ENCODE measurements at places on chromosomes 1 and 21.

DNA sequence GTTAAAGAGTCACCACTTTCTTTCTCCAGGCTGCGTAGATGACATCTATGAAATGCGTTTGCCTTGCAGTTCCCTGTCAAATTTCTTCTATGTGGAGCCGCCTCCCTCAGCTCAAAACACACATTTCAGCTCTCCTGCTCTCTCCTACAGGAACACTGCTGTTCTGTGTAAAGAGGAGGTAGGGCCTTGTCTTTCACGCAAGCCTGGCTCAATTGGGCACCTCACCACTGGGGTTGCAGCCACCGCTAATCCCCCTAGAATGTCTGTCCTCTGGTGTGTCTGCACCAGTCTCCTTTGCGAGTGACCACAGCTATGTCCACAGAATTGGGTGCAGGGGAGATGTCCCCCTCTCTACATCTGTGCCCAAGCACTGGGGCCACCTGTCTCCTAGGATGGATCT, 31.8 kb upstream of the CFHR4 start:
- DNase-seq, result no peak

DNA sequence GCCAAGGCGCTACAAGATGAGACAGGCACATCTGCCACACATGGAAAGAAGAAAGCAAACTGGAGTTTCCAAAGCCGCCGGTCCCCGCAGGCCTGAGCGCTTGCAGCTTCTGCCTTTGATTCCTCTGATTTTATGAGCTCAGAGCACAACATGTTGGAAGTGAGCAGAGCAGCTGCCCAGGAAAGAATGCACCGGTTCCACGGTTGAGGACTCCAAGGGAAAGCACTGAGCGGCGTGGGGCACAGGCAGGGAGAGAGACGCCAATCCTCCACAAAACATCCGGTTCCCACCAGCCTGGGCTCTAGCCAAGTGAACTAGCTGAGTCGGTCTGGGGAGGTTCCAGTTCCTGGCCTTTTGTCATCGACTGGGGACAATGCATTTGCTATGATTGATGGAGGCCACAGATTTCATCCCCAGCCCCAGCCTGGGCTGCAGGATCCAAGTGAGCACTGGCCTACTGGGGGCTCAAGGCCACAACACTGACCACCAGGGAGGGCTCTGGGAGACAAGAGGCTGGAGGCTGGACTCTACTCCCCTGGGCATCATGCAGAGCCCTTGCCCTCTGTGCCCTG, 253.1 kb upstream of the IRF2BP2 start:
- DNase-seq, result no peak

DNA sequence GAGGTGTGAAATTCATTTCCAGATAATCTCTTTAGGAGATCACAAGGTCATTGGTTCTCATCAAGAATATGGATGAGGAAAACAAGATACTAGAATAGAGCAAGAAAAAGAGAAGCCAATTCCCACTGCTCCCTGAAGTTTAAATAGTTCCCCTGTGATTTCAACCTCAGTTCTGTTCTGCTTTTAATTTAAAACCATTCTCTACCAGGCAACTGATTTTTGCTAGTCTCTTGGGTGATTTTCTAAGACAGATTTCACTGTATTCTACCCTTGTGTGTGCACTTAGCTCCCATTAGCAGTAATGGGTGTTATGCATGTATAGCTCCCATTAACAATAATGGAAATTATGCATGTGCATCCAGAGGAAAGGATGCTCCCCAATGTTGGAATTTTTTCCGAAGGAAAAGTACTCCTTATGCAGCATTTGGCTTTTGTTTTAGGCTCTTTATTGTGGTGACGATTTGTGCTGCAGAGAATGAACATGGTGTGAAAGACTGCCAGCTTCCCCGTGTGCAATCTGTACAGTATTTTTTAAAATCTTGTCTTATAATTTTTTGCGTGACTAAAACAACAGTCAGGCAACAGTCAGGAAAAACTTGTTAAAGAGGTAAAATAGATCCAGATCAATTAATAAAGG, 144.0 kb upstream of the ZRANB2 start:
- no peak for DNase-seq

- no peak for DNase-seq
Observed at GRCh38 chr1:194227161-194227560, 1040.7 kb upstream of the B3GALT2 start.

DNA sequence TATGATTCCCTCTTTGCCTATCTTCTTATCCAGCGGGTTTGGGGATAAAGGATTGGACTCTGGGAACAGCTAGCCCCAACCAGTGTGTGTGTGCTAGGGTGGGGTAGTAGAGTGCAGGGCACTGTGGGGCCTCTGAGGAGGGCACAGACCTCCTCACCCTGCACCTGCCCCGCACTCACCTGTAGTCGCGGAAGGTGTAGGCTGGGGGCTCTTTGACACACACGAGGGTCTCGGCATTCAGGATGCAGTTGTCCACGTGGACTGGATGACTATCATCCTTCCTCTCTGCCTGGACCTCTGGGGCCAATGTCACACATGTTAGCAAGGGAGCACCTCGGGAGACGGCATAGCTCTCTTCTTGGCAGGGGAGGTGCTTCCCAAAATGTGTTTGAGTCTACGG, 8.0 kb upstream of the CLDN19 start:
- DNase-seq, result no peak

GRCh38 chr1:109210058-109210457, 3.7 kb upstream of the SARS1 start:
- DNase-seq, result no peak

DNA sequence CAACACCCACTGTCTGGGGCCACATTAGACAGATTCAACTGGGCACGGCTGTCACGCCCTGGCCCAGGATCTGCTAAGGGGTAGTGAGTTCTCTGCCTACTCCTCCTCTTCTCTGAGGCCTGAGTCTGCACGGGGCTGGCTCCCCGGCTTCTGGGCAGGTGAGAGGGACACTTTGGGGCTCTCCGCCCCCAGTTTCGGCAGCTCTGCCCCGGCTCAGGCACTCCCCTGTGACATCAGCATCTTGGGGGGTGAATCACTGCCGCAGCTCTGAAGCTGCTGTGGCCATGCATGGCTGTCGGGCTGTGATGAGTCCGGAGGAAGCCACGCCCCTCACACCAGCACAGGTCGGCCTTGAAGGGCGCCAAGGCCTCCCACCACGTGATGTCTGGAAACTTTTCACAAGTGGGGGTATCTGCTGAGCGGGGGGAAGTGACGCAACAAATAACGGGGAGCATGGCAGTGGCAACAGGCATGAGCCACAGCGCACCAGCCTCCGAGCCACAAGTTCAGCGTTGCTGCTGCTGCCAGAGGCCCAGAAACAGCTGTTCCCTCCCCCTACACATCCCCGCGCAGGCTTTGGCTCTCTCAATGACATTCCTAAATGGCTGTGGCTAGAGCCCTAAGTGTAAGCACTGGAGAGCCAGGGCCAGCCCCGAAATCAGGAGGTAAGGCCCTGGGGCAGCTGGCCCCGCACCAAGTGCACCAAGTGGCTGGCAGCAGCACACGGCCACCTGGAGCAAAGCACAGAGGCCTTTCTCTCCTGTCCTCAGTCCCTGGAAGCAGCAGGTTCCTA, 26.3 kb downstream of the ZBTB17 start:
- peak; percentile 93 for DNase-seq

Measured in T-helper 1 cell (primary cell).